Ascending aorta (tissue), 2 donors: ENCODE measurements at places on chromosomes 4 and X. TPM values are rescaled to one million over a fixed set of nuclear protein-coding genes. Genes with fewer than 3 reads are reported as not detected.

- no peak overlapping the region for H3K27ac ChIP-seq
- H3K36me3 ChIP-seq = no peaks in the 10 kb centered on the region
- H3K27me3 ChIP-seq = no peaks in the 10 kb centered on the region
- H3K4me3 ChIP-seq = no peak overlapping the region
- no peak for DNase-seq
These were observed 25.7 kb upstream of the VCX2 start for GRCh38 chrX:8196776-8197175.

- H3K36me3 ChIP-seq = no peaks in the 10 kb centered on the region
- no peak for DNase-seq
- H3K4me1 ChIP-seq = no peaks in the 10 kb centered on the region
- H3K27ac ChIP-seq = no peak overlapping the region
These were observed 63.4 kb upstream of the SORBS2 start for GRCh38 chr4:185875316-185875907.

The TRPC5OS gene
- total RNA-seq = not detected

The STOX2 gene
- total RNA-seq = 41.7 TPM

DNA sequence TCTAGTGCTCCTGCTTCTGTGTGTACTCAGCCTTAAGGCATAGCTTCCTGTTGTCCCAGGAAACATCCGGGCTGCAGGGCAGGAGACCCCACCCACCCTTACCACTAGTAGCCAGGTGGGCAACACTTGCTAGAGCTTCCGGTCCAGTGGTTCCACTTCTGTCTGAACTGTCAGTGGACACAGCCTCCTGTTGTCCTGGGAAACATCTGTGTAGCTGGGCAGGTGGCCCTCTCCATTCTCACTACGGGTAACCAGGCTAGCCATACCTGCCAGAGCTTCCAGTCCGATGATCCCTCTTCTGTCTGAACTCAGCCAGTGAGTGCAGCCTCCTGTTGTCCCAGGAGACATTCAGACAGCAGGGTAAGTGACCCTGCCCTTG lies 372.2 kb downstream of the INPP4B start:
- no peaks in the 10 kb centered on the region for H3K36me3 ChIP-seq
- H3K4me3 ChIP-seq = no peak overlapping the region
- no peaks in the 10 kb centered on the region for H3K4me1 ChIP-seq
- DNase-seq = no peak

GRCh38 chr4:57077550-57078343 lies 32.4 kb downstream of the IGFBP7 start:
- no peak overlapping the region for H3K4me3 ChIP-seq
- H3K36me3 ChIP-seq = peaks cover 3% of the 10 kb centered on the region
- H3K27ac ChIP-seq = peak overlapping the region; percentile 96
- DNase-seq = no peak
- H3K4me1 ChIP-seq = peaks cover 74% of the 10 kb centered on the region

- no peak overlapping the region for H3K4me3 ChIP-seq
- no peak overlapping the region for H3K27ac ChIP-seq
- H3K4me1 ChIP-seq = no peaks in the 10 kb centered on the region
- H3K27me3 ChIP-seq = no peaks in the 10 kb centered on the region
- DNase-seq = no peak
These were observed 189.1 kb downstream of the NDST4 start for GRCh38 chr4:114924311-114924710.

The SGCB gene
- total RNA-seq = 14.9 TPM

The MFAP3L gene
- total RNA-seq = 2.2 TPM

DNA sequence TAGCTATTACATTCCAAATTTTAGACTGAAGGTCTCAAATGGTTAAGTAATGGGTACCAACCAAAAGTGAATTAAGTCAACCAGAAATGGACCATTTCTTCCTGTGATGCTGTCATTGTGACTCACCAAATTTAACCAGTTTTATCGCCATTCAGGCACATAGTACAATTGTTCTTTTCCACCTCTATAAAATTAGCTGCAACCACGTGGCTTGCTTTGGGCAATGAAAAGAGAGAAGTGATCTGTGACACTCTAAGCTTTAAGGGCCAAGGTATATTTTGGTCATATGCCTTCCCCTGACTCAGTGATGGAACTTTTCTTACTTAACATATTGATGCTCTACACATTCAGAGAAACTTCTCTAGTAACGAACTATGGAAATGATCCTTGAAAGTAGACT lies 20.3 kb upstream of the PHF8 start:
- no peaks in the 10 kb centered on the region for H3K4me1 ChIP-seq
- no peak overlapping the region for H3K4me3 ChIP-seq
- DNase-seq = no peak
- H3K36me3 ChIP-seq = no peaks in the 10 kb centered on the region
- no peaks in the 10 kb centered on the region for H3K27me3 ChIP-seq

GRCh38 chrX:49175435-49176274 lies 4.0 kb downstream of the PLP2 start:
- H3K4me3 ChIP-seq = no peak overlapping the region
- H3K36me3 ChIP-seq = peaks cover 14% of the 10 kb centered on the region
- H3K27ac ChIP-seq = no peak overlapping the region
- DNase-seq = no peak

GRCh38 chr4:123838474-123838873 lies 441.9 kb downstream of the SPRY1 start:
- H3K4me1 ChIP-seq = no peaks in the 10 kb centered on the region
- no peak for DNase-seq
- no peaks in the 10 kb centered on the region for H3K27me3 ChIP-seq
- H3K36me3 ChIP-seq = no peaks in the 10 kb centered on the region
- no peak overlapping the region for H3K27ac ChIP-seq

GRCh38 chr4:186844059-186844681 lies 120.5 kb upstream of the FAT1 start:
- no peaks in the 10 kb centered on the region for H3K27me3 ChIP-seq
- peak overlapping the region; percentile 79 for H3K27ac ChIP-seq
- peak; percentile 66 for DNase-seq
- H3K4me1 ChIP-seq = peaks cover 20% of the 10 kb centered on the region
- no peak overlapping the region for H3K4me3 ChIP-seq

The TLR10 gene
- not detected for total RNA-seq

The ZNF630 gene
- 3.3 TPM for total RNA-seq

GRCh38 chr4:1623400-1623799 lies 60.7 kb downstream of the FAM53A start:
- no peaks in the 10 kb centered on the region for H3K36me3 ChIP-seq
- no peak for DNase-seq
- H3K27ac ChIP-seq = no peak overlapping the region

DNA sequence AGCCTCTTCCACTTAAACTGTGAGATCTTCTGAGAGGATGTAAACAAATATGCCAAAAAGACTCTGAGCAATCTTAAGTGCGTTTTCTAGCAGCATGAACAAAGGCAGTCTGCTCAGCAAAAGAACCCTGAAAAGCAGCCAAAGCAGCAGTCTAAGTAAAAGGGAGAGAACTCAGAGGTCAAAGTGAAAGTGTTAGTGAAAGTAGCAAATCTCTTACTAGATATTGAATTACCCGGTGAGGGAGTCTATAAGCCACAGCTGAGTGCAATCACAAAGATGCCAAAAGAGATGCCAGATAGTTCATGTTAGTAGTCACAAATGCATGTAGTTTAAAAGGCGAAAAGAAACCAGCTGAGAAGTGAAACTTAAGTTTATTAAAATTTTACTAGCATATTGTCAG lies 7.9 kb upstream of the GNRHR start:
- no peaks in the 10 kb centered on the region for H3K4me1 ChIP-seq
- H3K4me3 ChIP-seq = no peak overlapping the region
- no peaks in the 10 kb centered on the region for H3K27me3 ChIP-seq
- no peaks in the 10 kb centered on the region for H3K36me3 ChIP-seq
- H3K27ac ChIP-seq = no peak overlapping the region
- DNase-seq = no peak

The NSDHL gene
- total RNA-seq = 8.8 TPM

The TEX13C gene
- total RNA-seq = not detected

The ARHGEF6 gene
- 17.6 TPM for total RNA-seq

- H3K36me3 ChIP-seq = no peaks in the 10 kb centered on the region
- no peak for DNase-seq
- no peak overlapping the region for H3K4me3 ChIP-seq
- no peaks in the 10 kb centered on the region for H3K27me3 ChIP-seq
These were observed 93.4 kb downstream of the REPS2 start for GRCh38 chrX:17039826-17040225.

GRCh38 chr4:41257906-41258305 lies 1.2 kb downstream of the UCHL1 start:
- no peaks in the 10 kb centered on the region for H3K36me3 ChIP-seq
- peak overlapping the region; percentile 74 for H3K4me3 ChIP-seq
- no peaks in the 10 kb centered on the region for H3K27me3 ChIP-seq
- H3K27ac ChIP-seq = no peak overlapping the region
- no peak for DNase-seq
- peaks cover 9% of the 10 kb centered on the region for H3K4me1 ChIP-seq

DNA sequence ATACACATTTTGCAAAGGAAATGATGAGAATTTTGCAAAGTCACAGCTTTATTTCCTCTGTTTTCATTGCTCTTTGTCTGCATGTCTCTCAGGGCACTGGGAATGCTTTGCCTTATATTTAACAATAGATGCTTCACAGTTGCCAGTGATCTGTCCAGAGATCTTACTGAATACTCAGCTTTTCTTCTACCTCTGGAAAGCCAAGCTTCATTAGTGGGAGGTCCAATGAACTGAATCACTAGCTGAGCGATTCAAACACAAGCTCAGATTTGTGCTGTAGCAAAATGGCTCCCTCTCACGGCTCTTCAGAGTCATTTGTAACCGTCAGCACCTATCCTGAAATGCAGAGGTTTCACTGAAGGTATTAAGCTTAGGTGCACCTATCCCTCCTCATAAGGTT lies 138.9 kb downstream of the DCLK2 start:
- H3K4me3 ChIP-seq = no peak overlapping the region
- no peak for DNase-seq
- no peaks in the 10 kb centered on the region for H3K27me3 ChIP-seq
- no peaks in the 10 kb centered on the region for H3K36me3 ChIP-seq

The DOCK11 gene
- total RNA-seq = 23.0 TPM

The GALNTL6 gene
- not detected for total RNA-seq

DNA sequence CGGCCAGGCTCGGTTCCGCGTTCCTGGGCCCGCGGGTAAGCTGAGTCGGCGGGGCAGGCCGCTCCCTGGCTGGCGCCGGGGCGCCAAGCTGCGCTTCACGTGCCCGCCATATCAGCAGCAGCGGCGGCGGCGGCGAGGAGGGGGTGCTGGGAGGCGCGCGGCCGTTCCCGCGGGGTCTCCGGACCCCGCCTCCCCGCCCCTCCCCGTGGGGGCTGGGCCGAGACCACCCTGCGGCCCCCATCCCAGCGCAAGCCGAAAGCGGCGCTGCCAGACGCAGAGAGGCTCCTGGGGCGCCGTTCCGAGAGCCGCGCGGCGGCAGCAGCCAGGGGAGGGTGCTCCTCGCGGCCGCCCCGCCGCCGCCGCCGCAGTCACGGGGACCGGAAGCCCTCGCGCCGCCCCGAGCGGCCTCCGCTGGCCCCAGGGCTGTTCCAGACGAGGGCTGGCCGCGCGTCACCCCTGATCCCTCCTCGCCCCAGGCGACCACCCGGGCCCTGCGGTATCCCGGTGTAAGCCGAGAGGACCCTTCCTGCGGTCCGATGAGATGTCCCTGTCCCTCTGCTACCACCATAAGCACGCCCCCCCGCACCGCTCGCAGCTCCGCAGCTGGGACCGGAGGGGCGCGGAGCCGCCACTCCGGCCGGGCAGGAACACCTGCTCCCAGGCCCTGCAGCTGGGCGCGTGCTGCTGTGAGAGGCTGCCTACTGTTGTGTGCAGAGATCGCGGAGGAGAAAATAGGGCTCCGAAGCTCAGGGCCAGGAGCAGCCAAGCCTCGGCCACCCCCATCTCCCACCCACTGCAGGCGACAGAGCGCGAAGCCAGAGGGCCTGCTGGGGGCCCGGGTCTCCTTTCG lies 7.5 kb upstream of the BCOR start:
- DNase-seq = no peak
- H3K36me3 ChIP-seq = no peaks in the 10 kb centered on the region
- no peaks in the 10 kb centered on the region for H3K27me3 ChIP-seq
- peak overlapping the region; percentile 83 for H3K27ac ChIP-seq

The UGDH gene
- total RNA-seq = 81.1 TPM

GRCh38 chrX:96841325-96841724 lies 42.4 kb upstream of the RPA4 start:
- no peak overlapping the region for H3K27ac ChIP-seq
- no peaks in the 10 kb centered on the region for H3K27me3 ChIP-seq
- DNase-seq = no peak
- H3K4me3 ChIP-seq = no peak overlapping the region

DNA sequence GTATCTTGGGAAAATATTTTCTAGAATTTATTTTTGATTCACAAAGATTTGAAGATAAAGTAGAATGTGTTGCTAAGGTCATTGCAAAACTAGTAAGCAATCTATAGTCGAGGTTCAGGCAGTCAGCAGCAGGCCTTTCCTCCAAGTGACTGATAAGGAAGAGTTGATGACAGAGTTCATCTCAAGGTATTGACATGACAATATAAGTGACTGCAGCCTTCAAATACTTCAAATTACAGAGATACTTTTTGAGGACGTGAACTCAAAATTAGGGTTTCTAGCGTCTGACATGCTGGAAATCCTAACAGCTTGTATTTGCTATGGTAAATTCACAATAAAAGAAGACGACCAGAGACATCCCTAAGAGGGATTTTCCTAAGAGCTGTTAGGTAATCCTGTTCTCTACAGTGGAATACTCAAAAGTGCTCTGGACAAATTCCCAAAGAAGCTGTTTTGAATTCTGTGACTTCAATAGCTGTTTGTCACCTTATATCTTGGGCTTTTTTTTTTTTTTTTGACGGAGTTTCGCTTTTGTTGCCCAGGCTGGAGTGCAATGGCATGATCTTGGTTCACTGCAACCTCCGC lies 7.4 kb downstream of the ARHGAP10 start:
- no peak overlapping the region for H3K27ac ChIP-seq
- no peaks in the 10 kb centered on the region for H3K4me1 ChIP-seq
- no peak for DNase-seq
- peaks cover 11% of the 10 kb centered on the region for H3K36me3 ChIP-seq
- H3K4me3 ChIP-seq = no peak overlapping the region

DNA sequence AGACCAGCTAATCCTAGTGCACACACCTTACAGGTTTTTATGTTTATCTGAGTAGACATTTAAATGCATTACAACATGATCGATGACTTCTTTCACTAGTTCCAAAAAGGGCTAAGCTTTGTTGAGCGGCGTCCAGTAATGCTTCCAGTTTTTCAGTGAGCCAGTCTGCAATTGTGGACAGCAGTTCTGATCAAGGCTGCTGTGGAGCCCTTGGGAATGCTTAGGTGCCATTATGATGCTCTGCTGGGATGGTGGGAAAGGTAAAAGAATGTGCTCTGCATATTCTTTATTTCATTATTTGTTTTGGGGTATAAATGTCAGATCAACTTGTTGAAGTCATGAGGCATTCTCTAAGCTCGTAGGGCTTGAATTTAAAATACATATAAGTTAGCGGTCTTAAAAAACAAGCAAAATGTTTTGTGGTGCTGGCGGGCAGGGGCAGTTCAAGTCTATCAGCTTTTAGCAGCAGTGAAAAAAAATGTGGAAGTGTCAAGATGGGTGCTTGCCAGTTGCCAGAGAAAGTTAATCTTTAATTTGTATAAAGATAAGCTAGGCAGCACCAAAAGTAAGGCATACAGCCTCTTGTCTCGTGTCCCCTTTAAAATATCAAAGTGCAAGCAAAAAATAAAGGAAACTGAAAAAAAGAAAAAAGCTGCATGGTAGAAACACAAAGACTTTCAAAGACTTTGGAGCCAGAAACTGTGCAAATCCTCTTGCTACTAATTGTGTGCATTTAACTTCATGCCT lies 5.8 kb downstream of the MID1IP1 start:
- H3K27me3 ChIP-seq = no peaks in the 10 kb centered on the region
- DNase-seq = no peak
- peak overlapping the region; percentile 78 for H3K4me3 ChIP-seq
